COLO829 (cell line): ENCODE measurements at places on chromosomes 3 and 15.

DNA sequence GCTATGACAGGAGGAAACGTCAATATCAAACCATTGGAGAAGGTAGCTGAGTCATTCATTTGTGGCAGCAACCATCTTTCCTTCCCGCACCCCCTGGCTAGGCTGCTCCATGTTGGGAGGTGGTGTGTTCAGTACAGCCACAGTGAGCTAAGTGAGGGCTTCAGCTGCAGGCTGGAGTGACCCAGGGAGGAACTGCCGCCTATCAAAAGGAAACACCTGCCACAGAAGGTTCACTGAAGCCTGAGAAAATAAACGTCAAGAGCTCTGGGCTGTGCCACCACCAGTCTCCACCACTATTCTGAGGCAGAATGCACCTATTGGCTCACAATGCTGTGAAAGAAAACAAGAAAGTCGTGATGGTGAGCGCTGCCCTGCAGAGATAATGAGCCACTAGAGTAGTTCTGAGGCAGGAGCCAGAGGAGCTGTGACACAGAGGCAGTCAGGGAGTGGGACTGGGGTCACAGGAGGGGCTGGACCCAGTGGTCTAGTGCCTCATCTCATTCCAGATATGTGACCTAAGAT lies 34.8 kb upstream of the CD47 start:
- no peak for DNase-seq

- no peak for DNase-seq
Observed at GRCh38 chr15:93331545-93332167, 242.6 kb upstream of the RGMA start.

DNA sequence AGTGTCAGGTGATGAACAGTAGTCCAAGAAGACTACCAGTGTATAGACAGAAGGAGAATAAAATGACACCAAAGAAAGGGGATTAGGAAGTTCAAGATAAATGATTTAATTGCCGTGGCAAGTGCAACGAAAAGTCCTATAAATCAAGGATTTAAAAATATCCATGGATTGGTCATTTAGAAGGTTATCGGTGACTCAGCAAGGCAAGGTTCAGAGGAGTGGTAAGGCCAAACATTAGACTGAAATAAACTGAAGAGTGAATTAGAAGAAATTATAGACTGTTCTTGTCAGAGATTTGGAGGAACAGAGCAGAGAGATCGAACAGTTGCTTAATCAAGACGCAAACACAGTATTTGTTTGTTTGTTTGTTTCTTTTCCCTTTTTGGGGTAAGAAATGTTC lies 211.9 kb upstream of the KCNMB2 start:
- no peak for DNase-seq

- DNase-seq, result no peak
Observed at GRCh38 chr3:32383136-32383711, 8.4 kb upstream of the CMTM7 start.

DNA sequence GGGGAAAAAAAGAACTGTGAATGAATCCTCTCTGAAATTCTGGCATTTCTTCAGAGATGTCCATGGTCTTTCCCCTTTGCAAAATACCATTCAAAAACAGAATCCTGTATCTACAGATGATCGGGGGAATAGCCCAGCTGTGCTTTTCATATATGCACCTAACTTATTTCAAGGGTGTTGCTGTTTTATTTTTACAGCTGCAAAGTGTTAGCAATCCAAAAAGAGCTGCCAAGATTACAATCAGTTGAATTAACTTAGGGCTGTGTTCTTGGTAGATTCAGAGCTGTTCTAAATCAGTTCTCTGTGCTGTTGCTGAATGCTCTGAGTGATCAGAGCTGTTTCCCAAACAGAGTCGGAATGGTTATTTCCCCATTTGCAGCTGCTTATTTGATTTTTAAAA lies 175.7 kb upstream of the SEMA6D start:
- no peak for DNase-seq

DNA sequence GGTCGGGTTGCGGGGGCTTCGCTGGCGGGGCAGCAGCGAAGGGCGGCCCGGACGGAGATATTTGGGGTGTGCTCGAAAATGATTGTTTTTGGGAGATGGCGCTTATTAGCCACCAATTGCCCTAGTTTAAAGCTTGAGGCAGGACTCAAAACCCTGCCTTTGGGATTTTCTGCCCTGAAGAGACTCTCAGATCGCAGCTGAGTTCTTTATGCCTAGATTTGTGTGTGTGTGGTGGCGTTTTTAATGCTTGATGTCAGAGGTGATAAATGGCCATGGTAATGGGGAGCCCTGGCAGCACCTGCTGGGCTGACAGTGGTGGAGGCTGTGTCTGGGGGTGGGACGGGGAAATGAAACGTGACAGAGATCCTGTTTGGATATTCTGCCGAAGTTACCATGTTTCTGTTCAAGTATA lies 604 bp downstream of the KCTD6 start:
- no peak for DNase-seq

DNA sequence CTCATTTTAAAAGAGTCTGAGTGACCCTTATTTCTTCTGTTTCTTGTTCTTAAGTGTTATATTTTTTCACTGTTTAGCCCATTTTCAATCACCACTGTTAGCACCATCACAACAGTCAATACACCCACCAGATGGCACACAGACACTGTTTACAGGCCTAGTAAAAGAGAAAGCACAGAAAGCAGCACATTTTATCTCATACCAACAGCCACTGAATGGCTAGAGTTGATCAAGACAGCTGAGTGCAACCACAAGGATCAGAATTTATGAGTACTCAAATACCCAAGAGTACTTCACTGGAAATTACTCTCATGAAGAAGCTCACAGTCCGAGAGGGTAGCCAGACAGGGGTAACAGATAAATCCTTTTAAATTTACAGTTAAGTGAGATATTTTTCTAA lies 127.0 kb downstream of the TFDP2 start:
- no peak for DNase-seq

DNA sequence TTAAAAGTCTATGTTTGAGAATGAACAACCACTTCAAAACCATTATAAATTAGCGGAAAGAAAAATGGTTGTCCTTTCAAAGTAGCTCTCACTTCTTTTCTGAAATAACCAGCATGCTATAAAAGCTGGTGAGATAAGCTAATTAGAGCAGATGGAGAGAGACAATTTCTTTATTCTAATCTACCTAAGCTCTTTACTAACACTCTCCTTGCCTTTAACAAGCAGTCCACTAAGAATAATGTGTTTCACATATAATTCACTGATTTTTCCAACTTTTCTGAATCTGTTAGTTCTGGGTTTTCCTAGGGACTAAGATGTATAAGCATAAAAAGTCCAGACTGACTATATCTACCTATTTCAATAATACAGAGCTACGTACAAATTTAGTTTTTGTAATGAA lies at the start of gene IMPG2:
TSS of gene IMPG2 (minus strand) at position 101 of the 400 bp plus-strand sequence. CDS start 203 bp downstream, outside the sequence.
- no peak for DNase-seq

GRCh38 chr3:125431391-125431790 lies 56.3 kb upstream of the ZNF148 start:
- no peak for DNase-seq

DNA sequence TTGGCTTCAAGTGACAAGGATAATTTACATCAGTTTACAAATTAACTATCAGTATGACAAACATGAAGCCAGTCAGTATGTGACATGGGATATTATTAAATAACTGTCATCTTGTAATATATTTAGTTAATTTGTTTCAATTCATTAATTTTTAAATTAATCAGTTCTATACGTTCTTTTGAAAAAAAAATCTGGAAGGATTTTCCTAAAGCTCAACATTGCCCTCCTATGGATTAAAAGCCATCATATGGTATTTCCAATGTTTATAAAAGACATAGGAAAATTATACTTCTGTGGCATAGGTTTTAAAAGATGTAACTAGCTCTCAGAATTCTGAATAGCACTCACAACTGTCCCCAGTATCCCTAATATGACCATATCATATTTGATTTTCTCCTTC lies 134.4 kb downstream of the PLOD2 start:
- DNase-seq, result peak; percentile 26

GRCh38 chr3:5376761-5377160 lies 189.3 kb downstream of the EDEM1 start:
- DNase-seq, result no peak

DNA sequence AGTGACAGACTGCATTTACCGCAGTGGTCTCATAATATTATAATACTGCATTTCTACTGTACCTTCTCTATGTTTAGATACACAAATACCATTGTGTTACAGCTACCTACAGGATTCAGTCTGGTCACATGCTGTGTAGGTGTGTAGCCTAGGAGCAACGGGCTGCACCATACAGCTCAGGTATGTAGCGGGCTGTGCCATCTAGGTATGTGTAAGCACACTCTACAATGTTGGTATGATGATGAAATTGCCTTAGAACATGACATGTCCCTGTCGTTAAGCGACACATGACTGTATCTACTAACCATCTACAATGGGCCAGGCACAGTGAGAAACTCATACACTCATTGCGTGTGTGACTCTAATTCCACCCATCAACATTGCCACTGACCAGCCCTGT lies 85.5 kb upstream of the SEC13 start:
- DNase-seq, result no peak

DNA sequence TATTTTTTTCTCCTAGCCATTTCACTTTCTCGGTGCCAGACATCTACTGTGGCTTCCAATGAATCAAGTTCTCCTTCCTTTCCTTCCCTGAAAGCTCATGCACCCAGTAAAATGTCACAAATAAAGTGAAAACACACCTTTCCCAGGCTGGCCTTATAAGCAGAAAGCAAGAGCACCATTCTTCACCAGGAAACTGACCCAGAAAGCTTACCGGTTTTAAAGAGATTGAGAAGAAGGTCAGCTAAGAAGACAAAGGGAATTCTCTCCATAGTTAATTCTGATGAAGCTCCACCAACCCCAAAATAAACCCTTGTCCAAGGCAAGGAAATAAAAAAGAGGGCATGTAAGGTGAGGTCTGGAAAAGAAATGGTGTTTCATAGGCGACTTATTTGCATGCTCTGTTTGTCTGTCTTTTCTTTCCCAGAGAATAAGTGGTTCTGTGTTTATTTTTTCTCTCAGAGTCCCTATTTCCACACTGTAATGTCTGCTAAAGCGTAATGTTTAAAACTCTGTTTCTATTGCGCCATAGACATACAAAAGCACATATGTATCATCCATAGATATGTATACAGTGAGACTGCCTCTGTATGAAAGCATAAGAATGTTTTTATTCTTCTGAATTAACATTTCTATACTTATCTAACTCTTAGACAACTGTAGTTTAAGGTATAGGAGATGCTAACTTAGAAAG lies 2.8 kb downstream of the LSAMP start:
- DNase-seq, result no peak

DNA sequence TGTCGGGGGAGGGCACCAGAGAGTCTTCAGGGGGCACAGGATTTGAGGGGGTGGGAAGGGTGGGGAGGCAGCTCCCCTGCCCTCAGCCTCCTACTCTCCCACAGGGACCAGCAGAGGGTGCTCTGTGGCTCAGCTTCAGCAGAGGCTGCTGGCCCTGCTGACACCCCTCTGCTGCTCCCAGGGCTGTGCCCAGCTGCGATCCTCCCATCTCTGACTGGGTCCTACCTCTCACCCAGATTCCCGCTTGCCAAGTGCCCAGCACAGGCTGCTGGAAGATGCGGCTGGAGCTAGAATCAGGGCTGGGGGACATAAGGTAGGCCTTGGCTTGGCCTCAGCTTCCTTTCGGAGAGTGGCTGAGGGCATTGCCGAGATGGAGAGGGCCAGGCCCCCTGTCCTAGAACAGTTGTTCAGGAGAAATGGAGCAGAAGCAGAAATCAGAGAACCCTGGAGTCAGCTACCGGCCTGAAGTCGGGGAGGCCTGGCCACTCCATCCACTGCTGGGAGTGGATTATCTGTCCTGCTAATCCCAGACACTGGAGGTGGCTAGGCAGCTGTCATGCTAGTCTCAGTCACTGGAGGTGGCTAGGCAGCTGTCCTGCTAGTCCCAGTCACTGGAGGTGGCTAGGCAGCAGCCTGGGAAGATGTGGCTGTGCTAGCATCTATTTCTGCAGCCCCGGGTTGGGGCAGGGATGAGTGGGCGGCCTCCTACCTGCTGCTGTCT lies 3.9 kb downstream of the GRM2 start:
- no peak for DNase-seq

DNA sequence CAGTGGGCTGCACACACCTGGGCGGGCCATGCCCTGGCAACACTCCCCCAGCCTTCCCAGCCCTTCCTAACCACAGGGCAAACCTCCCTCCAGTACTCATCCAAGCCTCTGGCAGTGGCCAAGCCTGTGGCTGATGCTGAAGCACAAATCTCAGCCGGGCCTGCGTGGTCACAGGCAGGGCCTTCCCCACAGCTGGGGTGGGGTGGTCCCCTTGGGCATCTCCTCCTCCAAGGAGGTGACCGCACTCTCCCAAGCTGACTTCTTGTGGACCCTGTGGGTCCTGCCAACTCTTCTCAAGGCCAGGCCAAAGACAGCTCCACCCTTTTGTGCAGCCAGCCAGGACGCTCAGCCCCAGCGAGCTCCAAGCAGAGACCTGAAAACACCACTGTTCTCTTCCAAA lies 21.4 kb downstream of the GRAMD2A start:
- no peak for DNase-seq

DNA sequence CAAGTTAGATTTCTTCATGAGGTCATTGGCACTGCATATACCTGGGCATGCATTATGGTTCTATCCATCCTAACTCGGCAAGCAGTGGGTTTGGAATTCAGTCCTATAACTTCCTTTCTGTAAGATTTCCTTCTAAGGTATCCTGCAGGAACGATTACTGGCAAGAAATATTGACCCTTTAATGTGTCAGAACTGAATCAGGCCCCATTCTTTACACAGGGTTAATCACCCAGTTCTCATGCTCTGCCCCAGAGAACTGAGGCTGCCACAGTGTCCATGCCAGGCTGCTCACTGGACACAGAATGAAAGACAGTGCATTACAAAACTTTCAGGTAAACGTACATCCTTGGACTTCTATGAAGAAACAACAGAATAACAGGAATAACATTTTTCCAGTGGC lies 108.9 kb downstream of the RPL22L1 start:
- DNase-seq, result no peak

- DNase-seq, result no peak
Observed at GRCh38 chr15:58923696-58924300, 9.7 kb downstream of the SLTM start.

GRCh38 chr15:95620934-95621579 lies 709.4 kb upstream of the NR2F2 start:
- no peak for DNase-seq

DNA sequence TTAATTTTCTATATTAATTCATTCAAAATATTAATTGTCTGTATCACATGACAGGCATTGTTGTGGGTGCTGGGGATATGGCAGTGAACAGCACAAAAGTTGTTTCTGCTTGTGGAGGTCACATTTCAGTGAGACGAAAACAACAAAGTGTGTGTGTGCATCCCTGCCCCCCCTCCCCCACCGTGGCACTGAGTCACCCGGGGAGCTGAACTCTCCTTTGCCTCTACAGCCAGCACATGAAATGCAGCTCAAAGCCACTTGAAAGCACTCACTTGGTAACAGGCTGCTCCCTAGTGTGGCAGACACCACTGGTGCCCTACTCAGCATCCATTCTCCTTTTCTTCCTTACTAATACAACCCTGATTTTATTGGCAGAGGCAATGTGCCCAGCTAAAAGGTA lies 16.9 kb upstream of the SCAMP5 start:
- peak; percentile 52 for DNase-seq

DNA sequence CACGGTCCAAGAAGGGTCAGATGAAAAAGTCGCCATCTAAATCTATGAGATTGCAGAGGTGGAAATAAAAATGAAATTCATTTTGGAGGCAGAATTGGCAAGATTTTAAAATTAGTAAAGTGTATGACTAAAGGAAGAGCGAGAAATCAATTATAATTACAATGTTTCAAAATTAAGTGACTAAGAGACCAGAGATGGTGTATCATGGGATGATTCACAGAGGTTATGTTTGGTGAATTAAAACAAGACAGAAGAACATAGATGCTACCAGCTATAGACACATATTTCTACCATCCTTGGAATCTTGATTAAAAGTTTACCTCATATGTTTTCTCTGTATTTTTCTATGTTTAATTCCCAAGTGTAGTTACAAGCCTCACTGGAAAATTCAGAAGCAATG lies 308.9 kb upstream of the DNAJC19 start:
- DNase-seq, result no peak
